Retinal pigment epithelial cell (primary cell): ENCODE measurements at places on chromosomes 2 and 18.

- DNase-seq = no peak
Observed at GRCh38 chr2:62309465-62310091, 113.7 kb downstream of the B3GNT2 start.

DNA sequence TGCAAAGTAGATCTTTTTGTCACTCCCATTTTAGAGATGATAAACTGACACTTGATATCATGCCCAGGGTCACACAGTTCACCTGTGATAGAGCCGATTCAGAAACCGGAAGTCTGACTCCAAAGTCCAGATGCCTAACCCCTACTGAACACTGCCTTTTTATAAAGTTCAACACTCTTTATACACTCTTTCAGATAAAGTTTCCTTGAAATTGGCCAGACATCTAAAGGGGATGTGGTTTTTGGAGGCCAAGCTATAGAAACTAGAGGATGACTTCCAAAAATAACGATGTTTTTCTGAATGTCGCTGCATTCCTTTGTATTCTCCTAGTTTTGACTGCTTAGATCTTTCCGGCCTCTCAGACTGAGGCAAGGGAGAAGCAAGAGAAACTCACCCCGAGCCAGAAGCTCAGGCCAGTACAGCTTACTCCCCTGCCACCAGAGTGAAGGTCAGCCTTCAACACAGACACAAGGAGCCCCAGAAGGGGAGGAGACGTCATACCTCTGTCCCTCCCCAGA is 61.8 kb downstream of the NRP2 start:
- DNase-seq = no peak

- no peak for DNase-seq
Observed at GRCh38 chr18:50518787-50519546, 40.9 kb upstream of the MAPK4 start.

GRCh38 chr2:199738727-199739412 is 112.1 kb downstream of the FTCDNL1 start:
- DNase-seq = no peak

- DNase-seq = no peak
Observed at GRCh38 chr2:180790891-180791290, 189.5 kb upstream of the UBE2E3 start.
